ENCODE measurements at places on chromosomes 4 and X.

DNA sequence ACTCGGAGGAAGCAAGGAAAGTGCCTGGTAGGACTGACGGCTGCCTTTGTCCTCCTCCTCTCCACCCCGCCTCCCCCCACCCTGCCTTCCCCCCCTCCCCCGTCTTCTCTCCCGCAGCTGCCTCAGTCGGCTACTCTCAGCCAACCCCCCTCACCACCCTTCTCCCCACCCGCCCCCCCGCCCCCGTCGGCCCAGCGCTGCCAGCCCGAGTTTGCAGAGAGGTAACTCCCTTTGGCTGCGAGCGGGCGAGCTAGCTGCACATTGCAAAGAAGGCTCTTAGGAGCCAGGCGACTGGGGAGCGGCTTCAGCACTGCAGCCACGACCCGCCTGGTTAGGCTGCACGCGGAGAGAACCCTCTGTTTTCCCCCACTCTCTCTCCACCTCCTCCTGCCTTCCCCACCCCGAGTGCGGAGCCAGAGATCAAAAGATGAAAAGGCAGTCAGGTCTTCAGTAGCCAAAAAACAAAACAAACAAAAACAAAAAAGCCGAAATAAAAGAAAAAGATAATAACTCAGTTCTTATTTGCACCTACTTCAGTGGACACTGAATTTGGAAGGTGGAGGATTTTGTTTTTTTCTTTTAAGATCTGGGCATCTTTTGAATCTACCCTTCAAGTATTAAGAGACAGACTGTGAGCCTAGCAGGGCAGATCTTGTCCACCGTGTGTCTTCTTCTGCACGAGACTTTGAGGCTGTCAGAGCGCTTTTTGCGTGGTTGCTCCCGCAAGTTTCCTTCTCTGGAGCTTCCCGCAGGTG, 637 bp downstream of the AR start:
- no peak for DNase-seq

- DNase-seq, result no peak
These were observed 76.6 kb downstream of the FBXW7 start for GRCh38 chr4:152459326-152459725.

GRCh38 chr4:1310796-1311631, 21.3 kb downstream of the MAEA start:
- DNase-seq, result no peak

DNA sequence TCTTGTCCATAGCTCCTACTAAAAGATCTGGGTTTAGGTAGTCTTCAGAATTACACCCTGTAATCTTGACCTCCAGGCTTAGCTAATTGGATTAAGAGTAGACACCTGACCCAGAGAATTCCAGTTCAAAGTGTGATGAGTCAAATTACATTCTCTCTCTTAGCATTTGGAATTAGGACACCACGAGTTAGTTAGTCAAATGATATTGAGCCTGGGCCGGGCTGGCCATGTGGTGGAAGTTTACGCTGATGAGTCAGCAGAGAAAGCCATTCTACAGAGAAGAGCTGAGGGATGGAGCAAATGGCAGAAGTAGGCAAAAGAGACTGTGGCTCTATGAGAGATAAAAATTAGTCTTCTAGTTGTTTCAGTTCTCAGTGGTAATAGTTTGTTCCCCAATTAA, 31.1 kb downstream of the CEP44 start:
- DNase-seq, result no peak

GRCh38 chrX:81286608-81287007, 84.7 kb downstream of the SH3BGRL start:
- no peak for DNase-seq

Measured in stimulated activated CD8-positive, alpha-beta memory T cell treated with anti-CD3 and anti-CD28 coated beads, Interleukin-2, amount 100 ng/mL, for 48 hours (primary cell).